ENCODE measurements at places on chromosomes 1 and 21.

DNA sequence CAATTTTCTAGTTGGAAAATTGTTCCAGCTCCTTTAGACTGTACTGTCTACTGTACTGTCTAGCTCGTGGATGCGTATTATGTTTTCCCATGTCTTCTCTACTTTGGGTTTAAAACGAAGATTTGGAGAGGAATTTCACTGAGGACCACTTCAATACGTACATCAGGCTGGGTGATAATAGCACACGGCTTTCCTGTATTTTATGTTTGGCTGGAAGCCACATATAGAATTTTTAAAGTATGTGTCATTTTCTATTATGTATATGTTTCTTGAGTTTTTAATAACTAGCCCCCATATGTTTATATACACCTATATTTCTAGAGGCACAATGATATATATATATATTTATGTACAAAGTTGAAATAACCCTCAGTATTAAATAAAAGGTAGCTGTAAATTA, 226.4 kb downstream of the GREM2 start:
- DNase-seq, result no peak

DNA sequence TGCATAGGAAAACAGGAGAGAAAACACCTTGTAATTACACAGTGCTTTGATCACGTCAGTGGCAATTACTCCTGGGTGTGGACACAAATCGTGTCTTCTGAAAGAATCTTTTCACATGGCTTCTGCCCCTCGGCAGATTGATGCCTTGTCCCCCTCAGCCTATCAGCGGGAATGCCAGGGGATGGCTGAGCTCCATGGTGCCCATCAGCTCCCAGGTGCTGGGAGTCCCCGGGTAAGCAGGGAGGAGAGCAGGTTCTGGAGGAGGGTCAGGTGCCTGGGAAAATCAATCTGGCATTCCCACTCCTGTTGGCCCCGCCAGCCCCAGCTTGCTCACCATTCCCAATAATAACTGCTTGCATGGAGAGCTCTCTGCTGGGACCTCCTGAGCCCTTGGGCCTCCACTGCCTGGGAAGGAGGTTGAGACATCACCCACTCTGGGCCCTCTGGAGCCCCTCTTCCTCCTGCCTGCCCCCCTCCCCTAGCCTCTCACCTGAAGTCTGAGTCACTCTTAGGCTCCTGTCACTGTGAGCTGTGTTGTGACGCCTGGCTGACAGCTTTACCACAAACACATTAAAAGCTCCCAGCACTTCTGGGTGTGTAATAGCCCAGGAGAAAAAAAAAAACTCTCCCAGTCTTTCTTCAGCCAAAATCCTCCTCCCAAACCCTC, 4.9 kb downstream of the CAMK2N1 start:
- DNase-seq, result peak; percentile 44

- DNase-seq, result no peak
These were observed 280.7 kb downstream of the LMX1A start for GRCh38 chr1:165075725-165076370.

GRCh38 chr1:173295995-173296394, 88.9 kb upstream of the TNFSF4 start:
- DNase-seq, result no peak

DNA sequence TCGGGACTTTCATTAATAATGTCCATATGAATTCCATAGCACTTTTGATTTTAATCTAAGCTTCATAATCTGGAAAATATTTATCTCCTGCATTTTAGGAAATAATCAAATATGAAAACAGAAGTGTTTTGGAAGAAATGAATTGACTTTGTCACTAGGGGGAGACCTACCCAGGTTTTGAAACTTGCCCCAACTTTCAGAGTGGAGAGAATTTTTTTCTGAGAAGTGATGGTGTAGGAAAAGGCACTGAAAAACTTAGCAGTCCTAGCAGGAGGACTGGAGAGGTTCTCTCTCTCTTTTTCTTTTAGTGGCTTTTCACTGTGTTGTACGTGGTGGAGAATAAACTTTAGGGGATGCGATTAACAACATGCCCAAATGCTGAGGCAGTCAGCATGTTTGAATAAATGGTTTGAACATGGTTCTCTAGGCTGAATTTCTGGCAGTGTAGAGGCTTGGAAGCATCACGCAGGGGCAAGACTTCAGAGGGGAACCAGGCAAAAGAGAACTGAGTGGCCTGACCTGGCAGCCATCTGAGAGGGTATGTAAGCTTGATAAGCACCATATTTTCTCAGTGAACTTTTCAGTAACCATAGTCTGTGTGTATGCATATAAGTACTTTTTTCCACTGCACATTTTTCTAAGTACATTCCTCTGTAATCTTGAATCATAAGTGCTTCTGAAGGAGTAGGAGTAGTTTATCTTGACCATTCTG, 68.3 kb upstream of the NEK7 start:
- DNase-seq, result peak; percentile 14

DNA sequence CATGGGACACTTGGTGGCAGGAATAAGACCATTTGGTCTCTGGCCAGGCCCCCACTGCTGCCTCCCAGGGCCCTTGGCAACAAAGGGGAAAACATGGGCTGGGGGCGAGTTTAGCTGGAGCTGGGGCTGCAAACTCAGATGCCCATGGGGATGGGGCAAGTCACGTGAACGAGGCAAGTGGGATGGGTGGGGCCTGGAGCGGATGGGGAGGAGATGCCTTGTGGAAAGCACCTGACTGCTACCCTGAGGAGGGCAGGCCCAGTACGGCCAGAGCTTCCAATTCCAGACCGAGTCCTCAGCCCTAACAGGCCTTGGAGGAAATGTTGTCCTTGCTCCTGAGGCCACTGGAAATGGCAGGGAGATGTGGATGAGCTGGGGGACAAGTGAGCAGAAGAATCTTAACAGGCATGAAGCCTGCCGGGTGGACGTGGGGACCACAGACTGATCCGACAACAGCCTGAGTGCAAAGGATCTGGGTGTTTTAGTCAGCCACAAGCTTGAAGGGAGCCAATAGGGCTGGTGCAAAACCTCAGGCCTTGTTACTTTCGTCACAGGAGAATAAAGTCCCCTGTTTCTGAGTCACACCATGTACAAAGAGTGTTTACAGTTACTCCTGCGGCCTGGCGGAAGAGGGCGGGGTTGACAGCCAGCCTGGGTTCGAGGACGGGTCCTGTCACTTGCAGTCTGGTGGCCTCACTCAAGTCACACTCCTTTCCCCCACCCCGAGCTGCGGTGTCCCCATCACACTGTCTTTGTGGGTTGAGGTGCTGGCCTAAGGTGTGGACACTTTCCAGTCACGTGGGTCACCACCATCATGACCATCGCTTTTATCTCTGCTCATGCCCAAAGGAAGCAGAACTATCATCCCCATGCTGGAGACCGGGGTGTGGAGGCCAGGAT, 19.1 kb downstream of the RUNX3 start:
- no peak for DNase-seq

DNA sequence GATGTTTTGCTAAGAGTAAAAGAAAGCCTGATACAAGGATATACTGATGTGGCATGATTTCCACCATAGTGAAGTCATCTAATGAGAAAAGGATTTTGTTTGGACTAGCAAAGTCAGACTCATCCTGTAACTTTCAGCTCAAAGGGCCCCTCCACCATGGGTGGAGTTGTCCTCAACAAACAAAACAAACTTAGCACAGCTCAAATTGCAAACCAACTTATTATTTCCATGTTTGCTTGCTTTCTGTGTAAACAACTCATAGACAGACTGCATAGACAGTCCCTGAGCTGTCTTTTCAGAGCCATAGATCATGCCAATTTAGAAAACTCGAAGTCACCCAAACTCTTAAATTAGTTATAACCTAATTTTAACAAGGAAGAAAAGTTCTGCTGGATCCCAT, 69.4 kb upstream of the VAV3 start:
- DNase-seq, result no peak

DNA sequence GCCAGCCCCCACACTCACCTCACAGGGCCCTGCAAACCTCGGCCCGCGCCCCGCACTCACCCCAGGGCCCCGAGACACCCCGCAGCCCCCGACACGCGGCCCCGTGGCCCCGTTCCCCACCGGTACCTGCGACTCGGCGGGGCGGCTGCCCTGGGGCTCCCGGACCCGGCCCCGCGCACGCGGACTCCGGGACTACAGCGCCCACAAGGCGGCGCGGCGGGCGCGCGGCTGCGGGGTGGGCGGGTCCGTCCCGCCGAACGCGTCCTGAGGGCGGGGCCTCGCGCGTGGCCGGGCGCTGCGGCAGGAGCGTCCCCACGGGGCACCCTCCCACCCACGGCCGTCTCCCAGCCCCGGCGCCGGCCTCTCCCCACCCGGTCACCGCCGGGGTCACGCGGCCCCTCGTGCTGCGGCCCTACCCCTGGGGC, at the start of gene SLC19A1:
TSS of gene SLC19A1 (minus strand) at position 199 of the 425 bp plus-strand sequence. CDS start 4,481 bp downstream, outside the sequence.
- DNase-seq, result no peak

DNA sequence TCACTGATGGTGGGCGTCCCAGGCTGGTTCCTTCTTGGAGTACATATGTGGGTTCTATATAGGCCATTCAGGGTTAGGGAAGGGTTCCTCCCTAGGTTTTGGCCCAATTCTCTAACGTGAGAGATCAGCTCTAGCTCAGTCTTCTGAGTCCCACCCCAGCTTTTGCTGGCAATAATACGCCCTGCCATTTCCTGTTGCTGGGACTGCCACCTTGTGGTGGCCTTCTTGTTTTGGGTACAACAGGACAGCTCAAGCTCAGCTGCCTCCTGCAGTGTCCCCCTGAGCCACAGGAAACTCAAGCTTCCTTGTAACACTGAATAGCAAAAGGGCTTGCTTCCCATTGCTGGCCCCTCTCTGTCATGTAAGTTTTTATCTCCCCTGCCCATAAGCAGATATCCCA, 77.8 kb downstream of the BACH1 start:
- no peak for DNase-seq

DNA sequence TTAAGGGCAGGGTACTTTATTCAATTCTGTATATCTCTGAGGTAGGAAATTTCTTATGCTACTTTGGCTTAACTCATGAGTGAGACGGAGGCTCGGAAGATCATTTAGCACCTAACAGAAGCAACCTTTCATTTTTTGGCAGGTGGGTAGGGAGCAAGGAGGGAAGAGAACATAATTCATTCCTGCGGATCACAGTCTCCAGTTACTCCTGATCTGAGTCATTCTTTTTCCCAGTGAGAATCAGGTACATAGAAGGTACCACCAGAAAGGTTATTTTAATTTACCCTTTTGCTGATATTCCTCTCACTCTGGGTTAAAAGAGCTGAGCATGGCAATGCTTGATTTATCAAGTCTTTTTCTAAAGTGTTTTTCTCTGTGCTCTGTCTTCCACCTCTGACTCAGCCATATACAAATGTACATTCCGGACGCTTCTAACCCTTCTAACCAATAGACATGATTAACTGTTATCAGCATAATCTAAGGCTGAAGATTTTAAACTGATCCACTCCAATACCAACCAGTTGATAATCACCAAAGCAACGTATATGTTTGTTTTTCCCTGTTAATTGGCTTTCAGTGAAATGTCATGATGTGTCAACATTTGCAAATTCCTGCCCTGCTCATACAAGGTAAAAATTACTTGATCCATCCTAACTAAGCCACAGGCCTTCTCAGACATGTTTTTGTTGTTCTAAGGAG, 271.7 kb downstream of the DUSP10 start:
- DNase-seq, result no peak

DNA sequence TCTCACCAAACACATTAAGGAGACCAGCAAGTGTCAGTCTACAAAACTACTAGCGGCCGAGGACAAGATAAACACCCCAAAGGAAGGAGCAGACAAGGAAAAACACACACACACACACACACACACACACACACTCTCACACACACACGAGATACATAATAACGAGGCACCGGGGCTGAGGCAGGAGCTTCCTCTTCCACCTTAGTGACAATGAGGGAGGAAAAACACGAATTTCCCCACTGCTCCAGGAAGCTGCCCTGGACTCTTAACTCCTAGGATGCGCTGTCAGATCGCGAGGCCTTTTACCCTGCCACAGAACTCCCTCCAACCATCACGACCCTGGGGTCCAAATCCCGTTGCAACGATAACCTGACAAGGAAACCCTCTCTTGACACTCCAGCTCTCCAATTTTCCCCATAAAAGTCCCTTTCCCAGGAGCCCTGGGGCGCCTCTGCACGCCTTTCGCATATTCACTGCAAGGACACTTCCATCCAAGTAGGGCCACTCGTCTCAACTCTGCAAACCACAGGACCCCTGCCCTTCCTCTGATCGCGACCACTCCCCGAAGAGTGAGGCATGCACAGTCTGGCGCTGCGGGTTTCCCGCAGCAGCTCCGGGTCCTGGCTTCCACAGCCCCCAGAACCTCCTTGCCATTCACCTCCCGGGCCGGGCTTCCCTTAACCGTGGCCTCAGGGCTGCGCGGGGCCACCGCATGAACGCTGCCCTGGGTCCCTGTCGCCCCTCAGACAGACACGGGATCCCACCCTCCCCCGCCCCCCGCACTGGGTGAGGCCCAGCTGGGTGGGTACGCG, 581 bp downstream of the ETV3 start:
- DNase-seq, result peak; percentile 22

- no peak for DNase-seq
These were observed 450.7 kb downstream of the PTPRC start for GRCh38 chr1:199089393-199090122.

GRCh38 chr1:232917053-232917452, 33.4 kb upstream of the NTPCR start:
- DNase-seq, result no peak

DNA sequence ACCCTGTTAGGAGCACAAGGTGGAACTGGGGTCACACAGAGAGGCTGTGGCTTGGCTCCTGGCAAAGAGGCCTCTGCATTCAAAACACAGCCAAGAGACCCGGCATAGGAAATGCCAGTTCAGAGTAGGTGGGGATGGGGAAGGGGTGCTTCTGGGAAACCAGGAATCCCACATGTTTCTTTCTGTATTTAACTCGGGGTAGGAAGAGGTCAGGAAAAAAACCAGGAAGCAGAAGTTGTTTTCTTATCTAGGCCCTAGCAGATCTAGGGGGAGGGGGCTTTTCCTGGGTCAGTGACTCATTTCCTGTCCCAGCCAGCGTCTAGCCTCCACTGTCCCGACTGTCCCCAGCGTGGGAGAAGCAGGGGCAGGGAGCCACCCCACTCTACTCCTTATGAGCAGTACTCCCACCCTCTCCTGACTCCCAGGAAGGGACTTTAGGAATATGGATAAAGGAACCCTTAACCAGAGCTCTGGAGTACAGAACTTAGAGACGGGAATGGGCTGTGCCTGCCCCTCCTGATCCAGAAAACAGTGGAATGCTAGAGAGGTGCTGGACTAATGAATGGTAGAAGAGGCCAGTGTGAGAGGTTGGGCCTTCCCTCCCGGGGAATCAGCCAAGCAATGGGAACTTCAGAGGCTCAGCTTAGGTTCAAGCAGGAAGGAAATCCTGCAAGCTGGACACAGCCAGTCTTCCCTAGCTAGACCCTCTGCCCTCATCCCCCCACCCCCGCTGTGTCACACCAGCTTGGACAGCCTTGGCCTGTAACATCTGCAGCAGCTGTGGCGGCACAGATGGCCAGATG, 5.7 kb downstream of the FHL3 start:
- DNase-seq, result no peak

- DNase-seq, result peak; percentile 75
These were observed 3.4 kb downstream of the CBR1 start for GRCh38 chr21:36073181-36073580.

Data from pons (tissue), 1 donor.